ENCODE measurements at places on chromosomes 7 and 10.

GRCh38 chr10:44325157-44325556 lies 59.7 kb downstream of the CXCL12 start:
- DNase-seq = no peak

DNA sequence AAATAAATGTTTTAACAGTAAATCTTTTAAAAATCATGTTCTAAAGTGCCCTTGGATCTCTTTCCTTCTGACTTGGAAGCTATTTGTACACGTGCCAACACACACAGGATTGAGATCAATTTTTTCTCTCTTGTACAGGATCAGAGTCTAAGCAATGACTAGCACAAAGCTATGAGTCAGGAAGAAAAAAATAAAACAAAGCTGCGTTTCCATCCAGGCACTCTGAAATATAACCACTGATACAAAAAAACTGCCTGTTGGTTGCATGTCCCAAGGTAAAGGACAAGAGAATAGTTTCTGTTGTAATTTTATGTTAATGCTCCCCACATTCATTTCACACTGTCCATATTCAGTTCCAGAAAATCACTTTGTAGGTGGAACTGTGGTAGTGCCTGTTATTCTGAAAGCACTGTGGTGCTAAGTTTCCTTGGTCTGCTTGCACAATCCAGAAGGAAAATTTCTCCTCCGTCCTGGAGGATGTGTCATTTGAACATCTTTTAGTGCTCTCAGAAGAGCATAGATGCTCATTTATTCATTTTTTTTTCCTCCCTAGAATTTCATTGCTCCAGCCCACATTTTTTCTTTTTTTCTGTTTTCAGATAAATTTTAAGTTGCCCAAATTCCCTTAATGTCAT lies 113.4 kb downstream of the PLXDC2 start:
- DNase-seq = no peak

DNA sequence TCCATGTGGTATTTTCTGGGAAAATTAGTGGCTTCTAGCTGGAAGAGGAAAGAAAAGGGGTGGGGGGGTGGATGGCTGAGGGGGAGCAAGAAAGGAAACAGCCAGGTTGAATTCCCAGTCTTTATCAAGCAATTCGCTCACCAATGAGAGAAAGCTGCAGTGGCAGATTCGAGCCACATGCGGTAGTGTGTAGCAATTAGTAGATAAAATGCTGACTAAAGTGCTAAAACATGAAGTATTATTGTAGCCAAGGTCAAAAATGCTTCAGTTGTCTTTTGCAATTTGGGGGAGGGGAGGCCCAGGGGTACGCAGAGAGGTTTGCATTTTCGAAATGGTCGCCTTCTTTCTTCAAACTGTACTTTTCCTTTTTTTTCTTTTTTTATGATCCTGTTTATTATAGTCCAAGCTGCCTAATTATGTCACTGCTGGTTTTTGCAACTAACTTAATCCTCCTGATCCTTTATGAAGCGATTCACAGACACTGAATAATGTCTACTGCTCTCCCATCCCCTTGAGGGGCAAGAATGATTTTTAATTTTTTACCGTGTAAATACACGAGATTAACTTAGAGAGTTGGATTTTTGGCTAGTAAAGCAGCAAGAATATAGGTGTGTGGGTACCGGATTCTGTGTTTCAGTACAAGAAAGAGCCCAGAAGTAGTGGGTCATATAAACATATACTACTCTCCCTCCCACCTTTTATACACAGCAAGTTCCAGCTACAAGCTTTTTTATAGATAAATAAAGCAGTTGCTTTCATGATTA lies 3.6 kb upstream of the ARID5B start:
- DNase-seq = no peak

- no peak for DNase-seq
Measured at GRCh38 chr10:98115031-98115787, 19.2 kb upstream of the R3HCC1L start.

DNA sequence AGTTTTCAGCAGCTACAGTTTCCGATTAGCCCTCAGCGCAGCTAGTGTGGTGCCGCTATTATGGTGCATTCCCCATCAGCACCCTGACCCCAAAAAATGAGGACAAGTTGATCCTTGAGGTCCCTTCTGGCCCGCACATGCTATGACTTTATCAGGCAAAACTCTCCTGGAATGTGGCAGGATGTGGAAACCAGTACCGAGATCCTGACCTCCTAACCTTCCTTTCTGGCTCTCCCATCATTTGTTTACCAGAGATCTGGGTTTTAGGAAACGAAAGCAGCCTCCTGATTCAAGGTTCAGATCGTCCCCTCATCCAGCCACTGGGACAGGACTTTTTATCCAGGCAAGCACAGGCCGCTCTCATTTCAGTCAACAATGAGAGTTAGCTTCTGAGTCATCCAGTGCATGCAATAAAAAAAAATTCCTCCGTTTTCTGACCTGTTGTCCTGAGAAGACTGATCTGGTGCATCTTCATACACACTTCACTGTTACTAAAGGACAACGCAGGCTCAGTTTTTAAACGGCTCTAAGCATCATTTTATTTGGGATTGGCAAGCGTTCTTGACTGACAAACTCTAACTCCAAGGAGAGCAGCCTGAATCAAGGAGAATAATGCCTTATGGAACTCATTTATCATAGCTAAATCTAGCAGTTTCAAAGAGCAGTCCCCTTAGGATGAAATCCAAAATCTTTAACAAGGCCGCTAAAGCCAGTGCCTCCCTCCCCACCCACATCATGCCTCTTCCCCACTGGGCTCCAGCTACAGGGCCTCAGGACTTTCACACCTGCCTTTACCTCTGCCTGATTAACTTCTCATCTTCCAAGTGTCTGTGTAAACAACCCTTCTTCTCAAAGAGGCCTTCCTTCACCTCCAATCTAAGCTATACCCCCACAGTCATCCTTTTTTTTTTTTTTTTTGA lies 17.1 kb downstream of the PDLIM1 start:
- no peak for DNase-seq

- no peak for DNase-seq
Measured at GRCh38 chr7:31478018-31478417, 35.9 kb upstream of the ITPRID1 start.

DNA sequence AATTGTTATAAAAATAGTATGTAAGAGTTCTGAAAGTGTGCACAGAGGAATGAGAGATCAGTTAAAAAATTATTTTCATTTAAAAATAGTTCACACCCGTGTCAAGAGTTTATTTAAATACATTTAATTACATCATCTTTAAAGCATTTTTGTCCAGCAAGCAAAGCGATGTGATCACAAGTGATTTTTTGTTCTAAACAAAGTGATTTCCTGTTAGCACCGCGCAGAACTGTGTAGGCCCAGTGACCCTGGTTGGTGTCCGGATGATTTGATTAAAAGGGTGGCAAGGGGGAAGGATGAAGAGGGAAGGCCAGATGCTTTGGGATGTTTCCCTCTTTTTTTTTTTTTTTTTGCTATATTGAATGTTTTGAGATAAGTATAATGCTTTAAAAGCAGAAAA lies 227.8 kb upstream of the PITRM1 start:
- no peak for DNase-seq

GRCh38 chr10:113158183-113158582 lies 208.1 kb downstream of the TCF7L2 start:
- DNase-seq = no peak

DNA sequence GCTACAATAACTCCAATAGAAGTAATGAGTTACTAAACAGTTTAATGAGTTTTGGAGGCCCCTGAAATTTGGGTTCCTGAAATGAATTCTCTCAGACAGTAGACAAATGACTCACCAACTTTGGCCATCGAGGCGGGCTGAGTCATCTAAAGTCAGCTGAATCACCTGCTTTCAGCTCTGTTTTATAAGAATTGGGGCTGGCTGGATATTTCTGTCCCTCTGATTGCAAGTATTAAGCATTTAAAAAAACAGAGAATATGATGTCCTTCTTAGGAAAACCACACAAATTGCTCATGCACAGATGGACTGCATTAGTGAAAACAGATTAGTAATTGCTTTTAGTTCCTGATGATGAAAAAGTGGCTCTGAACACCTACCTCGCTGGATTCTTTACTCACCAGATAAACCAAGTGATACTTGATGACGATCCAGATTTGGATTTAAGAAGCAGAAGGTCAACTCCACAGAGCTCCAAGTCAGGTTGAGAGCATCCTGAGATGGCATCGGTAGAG lies 59.1 kb downstream of the ZNF365 start:
- DNase-seq = no peak

- DNase-seq = no peak
Measured at GRCh38 chr10:14384915-14385314, 54.2 kb upstream of the FRMD4A start.

GRCh38 chr10:80472234-80473095 lies 18.4 kb downstream of the TSPAN14 start:
- no peak for DNase-seq

GRCh38 chr7:28487487-28487886 lies 75.2 kb downstream of the CREB5 start:
- DNase-seq = no peak

GRCh38 chr7:8434290-8435002 lies 1.0 kb downstream of the NXPH1 start:
- DNase-seq = no peak

GRCh38 chr10:96431211-96431970 lies 72.6 kb upstream of the OPALIN start:
- DNase-seq = no peak

DNA sequence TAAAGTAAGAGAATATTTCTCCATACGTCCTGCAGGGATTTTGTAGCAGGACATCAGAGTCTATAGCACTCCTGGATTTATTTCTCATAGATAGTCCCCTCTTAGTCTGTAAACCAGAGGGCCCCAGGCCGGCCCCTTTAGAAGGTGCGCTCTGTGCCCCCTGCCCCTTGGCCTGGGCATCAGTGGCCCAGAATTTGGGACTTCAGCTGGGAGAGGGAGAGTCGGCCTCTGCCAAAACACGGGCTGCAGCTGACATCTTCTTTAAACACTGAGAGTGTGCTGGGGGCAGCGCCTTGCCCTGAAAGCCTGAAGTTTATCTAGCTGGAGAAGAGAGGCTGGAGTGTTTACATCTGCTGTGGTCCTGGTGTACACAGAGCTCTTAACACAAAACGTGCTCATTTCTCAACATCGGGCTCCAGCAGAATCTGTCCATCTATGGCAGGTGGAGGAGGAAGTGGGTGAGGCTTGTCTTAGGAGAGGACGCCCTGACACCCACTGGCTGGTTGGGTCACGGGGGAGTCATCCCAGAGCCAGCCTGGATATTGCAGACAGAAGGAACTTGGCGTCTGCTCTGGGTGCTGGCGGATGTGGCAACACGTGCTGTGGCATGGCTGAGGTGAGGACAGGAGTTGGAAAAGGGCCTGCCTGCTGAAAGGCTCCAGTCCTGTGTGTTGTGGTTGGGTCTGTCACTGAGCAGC lies 5.0 kb upstream of the TACR2 start:
- DNase-seq = no peak

GRCh38 chr10:3452683-3453361 lies 280.2 kb upstream of the PITRM1 start:
- DNase-seq = no peak

DNA sequence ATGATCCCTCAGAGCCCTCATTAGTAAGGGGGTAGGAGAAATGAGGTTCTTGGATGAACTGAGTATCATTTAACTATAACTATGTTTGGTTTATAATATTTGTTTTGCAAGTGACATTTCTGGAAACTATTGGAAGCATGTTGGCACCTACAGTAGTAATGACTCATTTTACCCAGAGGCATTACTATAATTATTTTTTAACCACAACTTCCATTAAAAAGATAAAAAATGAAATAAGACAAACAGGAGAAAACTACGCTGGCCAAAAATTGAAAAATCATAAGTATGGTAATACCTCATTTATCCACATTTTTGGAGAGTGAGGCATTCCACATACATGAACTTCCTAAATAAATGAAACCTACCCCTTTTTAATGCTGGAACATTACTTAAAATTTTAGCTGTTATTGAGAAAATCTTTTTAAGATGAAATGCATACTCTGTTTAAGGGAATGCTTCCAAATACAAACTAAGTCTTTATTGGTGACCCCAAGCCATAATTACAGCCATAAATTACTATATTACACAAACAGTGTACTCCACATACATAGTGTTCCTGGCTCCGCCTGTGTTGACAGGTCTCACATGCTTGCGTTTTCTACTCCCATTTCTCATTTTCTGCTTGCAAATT lies 84.6 kb upstream of the CAPZA2 start:
- no peak for DNase-seq

DNA sequence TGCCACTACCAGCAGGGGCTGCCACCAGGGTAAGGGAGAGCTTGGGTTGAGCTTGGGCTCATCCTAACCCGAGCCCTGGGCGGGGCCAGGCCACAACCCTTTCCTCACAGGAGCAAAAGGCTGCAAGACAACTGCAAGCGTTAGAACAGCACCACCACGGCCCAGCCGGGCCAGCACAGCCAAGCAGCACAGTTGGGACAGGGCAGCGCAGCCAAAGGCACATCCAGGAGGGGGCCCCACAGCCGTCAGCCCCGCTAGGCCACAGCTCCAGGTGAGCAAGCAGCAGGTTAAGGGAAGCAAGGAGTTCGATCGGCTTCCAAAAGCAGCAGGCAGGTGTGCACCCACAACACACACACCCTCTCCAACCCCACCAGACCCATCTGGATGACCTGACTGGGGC lies 7.0 kb upstream of the NDST2 start:
- no peak for DNase-seq

- DNase-seq = no peak
Measured at GRCh38 chr10:102814873-102815661, 22.1 kb downstream of the CYP17A1 start.

DNA sequence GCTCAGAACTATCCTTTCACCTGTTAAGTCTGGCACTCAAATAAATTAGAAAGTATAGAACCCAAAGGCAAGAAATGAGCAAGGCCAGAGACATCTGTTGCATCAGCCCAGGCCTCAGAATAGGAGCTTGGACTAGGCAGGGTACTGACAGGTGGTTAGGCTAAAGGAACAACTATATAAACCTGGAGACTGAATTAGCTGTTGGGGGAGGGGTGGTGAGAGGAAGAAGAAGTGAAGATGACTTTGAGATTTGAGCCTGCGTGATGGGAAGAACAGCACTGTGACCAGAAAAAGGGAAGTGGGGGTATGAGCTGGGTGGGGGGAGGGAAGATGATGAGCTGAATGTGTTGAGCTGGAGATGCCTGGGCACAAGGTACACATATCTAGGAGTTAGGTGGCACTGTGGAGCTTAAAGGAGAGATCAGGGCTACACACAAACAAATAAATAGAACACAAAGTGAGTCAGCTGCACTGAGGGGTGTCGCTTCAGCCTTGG lies 244.7 kb downstream of the PTEN start:
- no peak for DNase-seq

- DNase-seq = no peak
Measured at GRCh38 chr7:91614431-91614830, 266.1 kb downstream of the MTERF1 start.
